ENCODE measurements at places on chromosomes 7 and 10.

DNA sequence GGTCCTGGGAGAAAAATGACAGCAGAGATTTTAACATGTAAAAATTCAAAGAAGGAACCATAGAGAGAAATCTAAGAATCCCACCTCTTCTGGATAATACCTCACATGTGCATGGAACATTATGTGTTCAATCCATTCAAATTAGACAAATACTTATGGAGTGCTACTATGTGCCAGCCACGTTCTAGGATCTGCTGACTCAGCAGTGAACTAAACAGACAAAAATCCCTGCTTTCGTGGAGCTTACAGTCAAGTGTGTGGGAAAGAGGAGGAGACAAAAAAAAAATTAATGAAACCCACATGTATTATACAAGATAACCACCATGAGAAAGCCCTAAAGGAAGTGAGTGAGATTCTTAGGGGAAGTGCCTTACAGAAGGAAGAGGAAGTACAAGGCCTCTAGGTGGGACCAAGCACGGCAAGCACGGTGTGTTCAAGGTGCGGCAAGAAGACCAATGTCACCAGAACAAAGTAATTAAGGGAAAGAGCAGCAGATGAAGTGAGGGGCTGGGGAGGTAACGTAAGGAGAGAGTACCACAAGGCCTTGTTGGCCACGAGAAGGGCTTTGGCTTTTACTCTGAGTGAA is 71.0 kb downstream of the SLC25A13 start:
- DNase-seq, result no peak

DNA sequence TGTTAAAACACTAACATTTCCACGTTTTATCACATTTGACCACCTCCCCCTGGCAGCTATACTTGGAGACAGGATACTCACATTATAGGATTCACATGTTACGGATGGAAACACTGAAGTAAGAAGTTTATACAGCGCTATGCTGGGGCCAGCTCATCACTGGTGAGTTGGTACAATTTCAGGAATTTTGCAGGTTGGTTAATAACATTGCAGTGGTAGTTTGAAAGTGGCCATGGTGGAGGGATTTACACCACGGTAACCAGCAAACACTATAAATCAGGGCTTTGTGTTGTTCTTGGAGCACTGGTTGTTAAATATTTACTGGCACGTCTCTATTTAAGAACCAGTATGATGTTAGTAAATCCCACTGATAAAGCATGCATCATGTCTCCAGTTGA is 174.0 kb downstream of the GFRA1 start:
- DNase-seq, result no peak

- DNase-seq, result no peak
These were observed 1.3 kb downstream of the ELN start for GRCh38 chr7:74029089-74029785.

DNA sequence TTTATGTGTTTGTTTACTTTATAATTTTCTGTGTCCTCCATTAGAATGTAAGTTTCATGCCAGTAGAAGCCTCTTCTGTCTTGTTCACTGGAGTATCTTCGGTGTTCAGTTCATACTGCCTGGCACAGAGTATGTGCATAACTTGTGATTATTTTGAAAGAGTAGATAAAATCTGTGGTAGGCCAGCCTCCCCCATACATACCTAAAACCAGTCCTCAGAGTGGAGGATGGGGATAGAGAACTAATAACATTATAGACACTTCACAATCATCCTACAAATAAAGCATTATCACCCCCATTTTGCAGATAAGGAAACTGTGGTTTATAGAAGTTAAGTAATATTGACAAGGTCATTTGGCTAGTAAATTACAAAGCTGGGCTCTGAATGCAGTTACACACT is 28.0 kb downstream of the VIM start:
- DNase-seq, result no peak

GRCh38 chr7:139965942-139966628 is 96.7 kb downstream of the PARP12 start:
- DNase-seq, result no peak

GRCh38 chr10:132449051-132449810 is 52.2 kb downstream of the PWWP2B start:
- no peak for DNase-seq

DNA sequence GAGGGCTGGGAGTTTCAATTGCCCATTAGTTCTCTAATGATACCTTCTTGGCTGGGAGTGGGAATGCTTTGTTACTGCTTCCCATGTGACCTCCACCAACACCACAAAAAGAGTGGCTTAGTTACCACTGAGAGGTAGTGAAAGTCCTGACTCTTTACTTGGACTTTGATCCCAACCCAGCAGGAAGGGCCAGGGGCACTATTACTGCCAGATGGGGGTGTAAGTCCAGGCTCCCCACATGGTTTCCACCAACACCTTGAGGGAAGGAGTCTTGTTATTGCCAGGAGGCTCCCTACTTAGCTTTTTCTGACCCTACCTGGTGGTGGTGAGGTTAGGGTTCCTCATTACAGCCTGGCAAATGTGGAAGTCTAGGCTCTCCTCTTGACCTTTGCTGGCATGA is 11.4 kb downstream of the GGCT start:
- DNase-seq, result no peak

- DNase-seq, result no peak
These were observed 312.5 kb upstream of the SEMA3C start for GRCh38 chr7:81231301-81231838.

DNA sequence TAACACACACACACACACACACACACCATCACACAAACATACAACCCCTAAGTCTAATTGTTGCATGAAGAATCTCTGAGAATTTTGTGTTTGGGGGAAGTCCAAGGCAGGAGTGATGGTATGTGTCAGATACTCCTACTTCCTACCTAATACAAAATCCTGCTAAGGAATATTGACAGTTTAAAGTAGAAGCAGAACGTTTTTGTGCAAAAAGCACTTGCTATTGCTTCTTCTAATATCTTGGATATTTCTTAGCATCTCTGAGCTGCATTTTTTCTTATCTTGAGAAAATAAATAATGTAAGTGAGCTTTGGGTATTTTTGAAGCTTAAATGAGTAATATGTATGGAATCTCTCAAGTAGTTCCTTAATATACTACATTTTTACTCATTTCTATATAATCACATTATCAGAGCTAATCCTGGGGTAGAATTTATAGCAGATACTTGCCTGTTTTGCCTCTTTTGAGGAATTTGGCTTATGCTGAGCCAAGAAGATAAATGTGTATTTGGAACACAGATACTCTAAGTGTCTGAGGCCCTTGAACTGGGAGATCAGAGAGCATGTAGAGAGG is 212.3 kb downstream of the DKK1 start:
- DNase-seq, result no peak

DNA sequence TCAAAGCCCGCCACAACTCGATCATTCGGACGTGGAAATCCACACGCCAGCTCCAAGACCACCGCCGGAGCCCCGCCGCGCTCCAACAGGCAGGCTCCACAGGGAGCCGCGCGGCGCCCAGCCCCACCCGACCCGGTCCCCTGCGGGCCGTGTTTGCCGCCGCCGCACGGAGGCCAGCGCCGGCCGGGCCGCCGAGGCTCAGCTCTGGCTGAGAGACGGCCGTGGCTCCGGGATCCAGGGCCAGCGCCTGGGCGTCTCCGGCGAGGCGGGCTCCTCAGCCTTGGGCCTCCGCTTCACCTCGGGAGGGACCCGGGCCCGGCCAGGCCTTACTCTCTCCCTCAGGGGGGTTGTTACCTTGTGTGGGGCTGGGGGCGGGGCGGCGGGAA is 333 bp downstream of the SMNDC1 start:
- no peak for DNase-seq

- no peak for DNase-seq
These were observed 13.6 kb downstream of the HOXA1 start for GRCh38 chr7:27082171-27082570.

GRCh38 chr10:78960316-78960800 is 108.4 kb upstream of the ZMIZ1 start:
- DNase-seq, result no peak

GRCh38 chr10:6255548-6256061 is 52.9 kb downstream of the PFKFB3 start:
- DNase-seq, result no peak

- DNase-seq, result no peak
These were observed 1391.1 kb upstream of the LRRTM3 start for GRCh38 chr10:65534771-65535170.

DNA sequence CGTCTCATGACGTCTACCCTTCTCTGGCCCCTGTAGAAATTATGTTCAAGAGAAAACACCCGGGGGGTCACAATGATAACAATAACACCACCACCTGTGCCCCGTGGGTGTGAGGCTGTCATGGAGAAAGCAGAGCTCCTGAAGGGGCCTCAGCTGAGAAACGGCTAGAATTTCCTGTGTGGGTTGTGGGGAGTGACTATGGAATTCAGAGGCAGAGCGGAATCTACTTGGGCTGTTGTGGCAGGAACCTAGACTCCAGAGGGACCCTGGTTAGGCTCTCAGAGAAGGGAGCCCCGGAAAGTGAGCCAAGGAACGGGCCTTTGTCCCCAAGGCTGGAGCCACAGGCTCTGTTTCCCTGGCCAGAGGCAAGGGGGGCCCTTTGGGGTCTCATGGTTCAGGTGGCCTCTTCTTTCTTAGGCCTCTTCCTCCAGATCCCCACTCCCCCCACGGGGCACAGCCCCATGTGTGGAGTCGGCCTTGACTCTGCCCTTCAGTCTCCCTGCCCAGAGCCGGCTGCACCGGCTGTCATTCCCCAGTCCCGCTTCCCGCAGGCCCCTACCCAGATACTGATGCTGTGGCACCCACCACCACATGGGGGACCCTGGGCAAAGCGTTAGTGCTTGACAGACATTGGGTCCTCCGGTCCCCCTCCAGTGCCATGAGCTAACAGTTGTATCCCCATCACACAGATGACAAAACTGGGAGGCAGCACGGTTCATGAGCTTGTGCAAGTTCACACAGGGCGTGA is 6.5 kb upstream of the GIMAP8 start:
- DNase-seq, result no peak

GRCh38 chr10:43344051-43344450 is 27.4 kb upstream of the FXYD4 start:
- DNase-seq, result no peak

GRCh38 chr10:133055470-133055869 is 32.3 kb upstream of the ADGRA1 start:
- DNase-seq, result no peak

GRCh38 chr10:76411729-76412435 is 980.5 kb downstream of the LRMDA start:
- DNase-seq, result no peak

DNA sequence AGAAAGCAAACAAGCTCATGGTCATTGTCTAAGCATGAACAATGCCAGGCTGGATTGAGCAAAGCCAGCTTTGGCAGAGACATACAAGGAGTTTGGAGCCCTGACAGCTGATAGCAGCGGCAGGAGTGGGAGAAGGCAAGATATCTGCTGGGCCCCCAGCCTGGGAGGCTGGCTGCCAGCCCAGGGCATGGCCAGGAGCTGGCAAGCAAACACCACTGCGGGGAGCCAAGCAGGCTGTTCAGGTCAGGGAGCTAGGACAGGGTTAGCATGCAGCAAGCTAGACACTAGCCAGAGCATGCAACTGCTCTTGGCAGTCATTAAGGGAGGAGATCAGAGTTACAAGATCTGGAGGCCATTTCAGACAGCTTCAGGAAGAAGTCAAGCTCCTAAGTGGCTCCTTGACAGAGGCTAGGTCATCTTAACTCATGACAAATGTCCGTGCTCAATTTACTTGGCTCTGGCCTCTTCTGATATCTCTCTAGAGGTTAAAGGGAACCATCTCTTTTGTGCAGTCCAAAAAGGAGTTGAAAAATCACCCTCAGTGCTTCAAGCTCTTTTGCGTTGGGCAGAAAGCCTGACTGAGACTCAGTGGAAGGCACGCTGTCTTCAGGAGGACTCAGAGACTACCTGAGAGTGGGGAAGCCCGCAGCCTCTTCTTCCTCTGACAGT is 436.8 kb upstream of the C7orf33 start:
- DNase-seq, result peak; percentile 80

- DNase-seq, result no peak
These were observed 258.1 kb downstream of the PAXIP1 start for GRCh38 chr7:154744861-154745258.

DNA sequence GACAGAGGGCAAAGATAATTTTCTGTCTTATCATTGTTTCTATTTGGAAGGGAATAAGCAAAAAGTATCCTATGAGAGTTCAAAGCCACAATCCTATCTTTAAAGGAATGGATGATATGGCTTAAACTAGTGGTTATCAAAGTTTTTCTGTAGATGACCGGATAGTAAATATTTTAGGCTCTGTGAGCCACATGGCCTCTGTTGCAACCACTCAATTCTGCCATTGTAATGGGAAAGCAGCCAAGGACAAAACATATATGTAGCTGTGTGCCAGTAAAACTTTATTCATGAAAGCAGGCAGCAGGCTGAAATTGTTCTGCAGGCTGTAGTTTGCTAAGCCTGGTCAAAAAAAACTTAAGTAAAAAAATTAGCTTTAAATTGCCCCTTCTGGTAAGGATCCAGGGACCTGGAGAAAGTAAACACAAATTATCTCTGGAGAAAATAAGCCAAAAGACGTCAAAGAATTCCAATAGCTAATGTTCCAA is 73.3 kb downstream of the THSD7A start:
- DNase-seq, result no peak

DNA sequence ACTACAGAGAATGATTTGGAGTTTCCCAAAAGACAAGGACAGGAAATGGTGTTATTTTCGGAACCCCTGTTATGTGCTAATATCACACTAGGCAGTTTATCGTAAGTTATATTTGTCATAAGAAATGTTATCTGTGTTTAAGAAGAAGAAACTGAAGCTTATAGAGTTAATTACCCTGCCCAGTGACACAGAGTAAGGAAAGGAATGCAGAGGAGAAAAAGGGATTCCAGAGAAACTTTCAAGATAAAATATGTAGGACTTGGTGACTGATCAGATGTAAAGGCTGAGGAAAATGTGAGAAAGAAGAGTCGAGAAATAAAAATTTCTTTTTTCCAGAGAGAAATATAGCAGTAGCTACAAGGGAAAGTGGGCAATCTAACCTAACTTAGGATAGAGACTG is 63.5 kb upstream of the ZNF746 start:
- DNase-seq, result no peak

DNA sequence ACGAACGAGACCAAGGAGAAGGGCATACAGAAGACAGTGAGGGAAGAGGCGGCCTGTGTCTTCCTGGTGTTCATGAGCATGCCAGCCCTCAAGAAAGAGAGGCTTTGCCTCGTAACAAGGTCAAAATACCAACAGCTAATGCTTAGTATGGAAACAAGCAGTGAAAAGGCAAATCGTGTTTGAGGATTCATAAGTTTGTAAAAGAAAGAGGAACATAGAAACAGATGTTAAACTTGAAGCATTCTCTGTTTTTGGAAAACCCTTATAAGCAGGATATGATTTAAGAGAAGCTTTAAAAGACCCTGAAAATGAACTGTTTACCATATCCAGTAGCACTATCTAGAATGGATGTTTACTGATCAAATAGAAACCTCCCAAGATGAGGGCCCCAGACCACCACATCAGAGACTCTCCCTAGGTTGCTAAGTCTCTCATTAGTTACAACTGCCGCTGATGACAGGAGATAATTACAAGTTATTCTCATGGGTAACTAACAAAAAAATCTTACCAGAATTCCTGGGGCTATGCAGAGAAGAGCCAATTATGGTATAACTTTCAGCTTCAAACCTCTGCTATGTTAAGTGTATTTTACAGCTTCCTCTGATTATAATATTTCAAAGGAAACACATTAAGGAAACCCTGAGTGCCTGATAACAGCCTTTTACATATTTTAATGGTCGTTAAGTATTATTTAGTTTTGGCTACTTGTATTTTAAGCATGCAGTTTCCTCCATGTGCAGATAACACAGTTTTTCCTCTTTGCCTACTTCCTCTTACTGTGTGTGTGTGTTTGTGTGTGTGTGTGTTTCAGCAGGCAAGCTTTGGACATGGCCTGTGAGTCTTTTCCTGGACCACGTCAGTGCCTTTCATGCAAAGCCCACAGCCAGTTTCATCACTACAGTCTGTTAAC is 17.9 kb downstream of the JCAD start:
- no peak for DNase-seq

Data from DMS153 (cell line).